ENCODE measurements at places on chromosomes 4 and X. TPM values are rescaled to one million over a fixed set of nuclear protein-coding genes. Genes with fewer than 3 reads are reported as not detected.

DNA sequence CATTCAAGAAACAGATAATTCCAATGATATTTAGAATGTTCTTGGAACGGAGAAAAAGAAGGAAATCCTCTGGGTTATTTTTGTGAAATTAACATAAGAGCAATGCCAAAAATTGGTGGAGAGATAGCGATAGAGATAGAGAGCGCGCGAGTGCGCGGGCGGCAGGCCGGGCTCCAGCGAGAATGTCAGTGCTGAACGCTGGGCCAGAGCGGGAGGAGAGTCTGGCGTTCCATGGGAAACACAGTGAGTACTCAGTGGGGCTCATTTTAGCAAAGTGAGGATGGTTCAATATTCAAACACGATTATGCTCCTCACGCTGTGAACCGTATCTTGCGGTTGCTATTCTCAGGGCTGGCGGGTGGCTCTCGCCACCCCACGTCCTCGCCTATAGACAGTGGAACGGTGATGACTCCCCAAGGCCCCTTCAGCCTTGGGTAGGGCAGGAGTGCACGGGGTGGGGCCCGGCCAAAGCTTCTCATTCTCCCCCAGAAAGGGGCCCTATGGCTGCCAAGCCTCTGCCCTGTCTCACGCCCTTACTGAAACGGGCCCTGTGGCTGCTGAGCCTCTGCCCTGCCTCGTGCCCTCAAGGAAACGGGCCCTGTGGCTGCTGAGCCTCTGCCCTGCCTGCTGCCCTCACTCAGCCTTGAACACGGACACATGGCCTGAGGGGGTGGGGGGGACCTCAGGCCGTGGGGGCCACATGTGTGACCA, 16.9 kb downstream of the CPLX1 start:
- DNase-seq: no peak

DNA sequence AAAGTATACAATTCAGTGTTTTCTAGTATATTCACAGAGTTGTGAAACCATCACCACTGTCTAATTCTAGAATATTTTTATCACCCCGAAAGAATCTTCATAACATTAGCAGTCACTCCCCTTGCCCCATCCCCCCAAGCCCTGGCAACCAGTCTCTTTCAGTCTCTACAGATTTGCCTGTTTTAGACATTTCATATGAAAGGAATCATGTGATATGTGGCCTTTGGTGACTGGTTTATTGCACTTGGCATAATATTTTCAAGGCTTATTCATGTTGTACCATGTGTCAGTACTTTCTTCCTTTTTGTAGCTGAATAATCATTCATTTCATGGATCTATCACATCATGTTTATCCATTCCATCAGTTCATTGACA, 371.7 kb downstream of the AFF2 start:
- no peak for DNase-seq

- no peak for DNase-seq
These were observed 22.7 kb upstream of the YTHDC1 start for GRCh38 chr4:68372588-68372987.

Gene ACOT9
- 58.3 TPM for total RNA-seq
